Dermis lymphatic vessel endothelial cell (primary cell): ENCODE measurements at places on chromosomes 6 and 20. TPM values are rescaled to one million over a fixed set of nuclear protein-coding genes. Genes with fewer than 3 reads are reported as not detected.

Gene FERMT1
- under 0.01 TPM in 2 replicates for total RNA-seq

Gene DDO
- total RNA-seq: 3.6 and 4.3 TPM in 2 replicates

Gene RIMS1
- total RNA-seq: 29.5 and 34.7 TPM in 2 replicates

Gene SNX9
- 51.1 and 56.9 TPM in 2 replicates for total RNA-seq

Gene IL17F
- not detected in 2 replicates for total RNA-seq

Gene AGER
- total RNA-seq: 0.60 and 0.65 TPM in 2 replicates

Gene BMP2
- 18.4 and 27.0 TPM in 2 replicates for total RNA-seq

Gene OSBPL2
- 27.4 and 35.2 TPM in 2 replicates for total RNA-seq

Gene CDK5RAP1
- total RNA-seq: 15.4 and 16.6 TPM in 2 replicates

Gene TULP1
- not detected in 2 replicates for total RNA-seq
